ENCODE measurements at places on chromosomes 2 and 18.

DNA sequence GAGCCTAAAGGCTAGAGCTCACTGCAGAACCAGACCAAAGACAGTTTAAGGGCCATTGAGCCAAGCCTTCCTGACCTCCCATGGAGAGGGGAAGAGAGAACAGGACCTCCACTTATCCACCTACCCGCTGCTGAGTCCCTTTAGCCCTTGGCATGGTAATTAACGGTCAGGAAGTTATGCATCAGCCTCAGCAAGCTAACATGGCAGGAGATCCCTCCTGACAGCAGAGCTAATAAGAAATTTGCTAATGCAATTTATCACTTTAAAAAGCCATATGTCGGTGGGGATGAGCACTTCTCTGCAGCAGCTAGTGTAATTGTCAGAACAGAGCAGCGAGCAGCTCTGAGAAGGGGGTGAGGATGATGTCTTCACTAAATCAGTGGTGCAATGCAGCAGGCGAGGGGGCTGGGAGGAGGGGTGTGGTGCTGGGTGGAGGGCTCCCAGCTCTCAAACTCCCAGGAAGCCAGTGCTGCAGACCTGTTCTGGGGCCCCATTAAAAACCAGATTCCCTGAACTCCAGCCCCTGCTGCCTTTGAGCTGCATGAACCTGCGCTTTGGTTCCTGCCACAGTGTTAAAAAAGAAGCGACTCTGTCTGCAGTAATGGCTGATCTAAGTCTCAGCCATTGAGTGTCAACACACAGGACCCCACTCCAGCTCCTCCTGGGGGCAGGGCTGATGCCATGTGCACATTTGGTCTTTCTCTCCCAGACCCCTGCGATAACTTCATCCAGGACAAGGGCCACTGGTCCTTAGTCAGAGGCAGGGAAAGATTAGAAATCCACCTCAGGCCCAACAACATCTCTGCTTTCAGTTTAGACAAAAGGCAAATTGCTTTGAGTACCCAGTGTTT, 84.2 kb upstream of the STPG4 start:
- no peak for DNase-seq

DNA sequence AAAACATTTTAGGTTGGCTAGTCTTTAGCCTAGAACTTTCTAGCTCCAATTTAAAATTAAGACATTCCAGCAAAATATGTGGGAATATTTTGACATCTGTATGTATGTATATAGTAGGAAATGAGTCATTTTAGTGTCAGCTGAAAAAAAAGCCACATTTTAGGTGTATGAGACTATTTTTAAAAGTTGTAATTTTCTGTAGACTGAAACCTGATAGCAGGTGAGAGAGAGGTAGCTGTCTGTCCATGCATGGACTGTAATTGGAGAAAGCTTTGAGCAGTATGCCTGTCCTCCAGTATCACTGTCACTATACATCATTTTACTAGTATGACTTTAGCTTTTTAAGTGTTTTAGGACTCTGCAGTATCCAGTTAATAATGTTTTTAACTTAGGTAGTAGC, 26.1 kb upstream of the PPP1R1C start:
- DNase-seq: peak; percentile 19

DNA sequence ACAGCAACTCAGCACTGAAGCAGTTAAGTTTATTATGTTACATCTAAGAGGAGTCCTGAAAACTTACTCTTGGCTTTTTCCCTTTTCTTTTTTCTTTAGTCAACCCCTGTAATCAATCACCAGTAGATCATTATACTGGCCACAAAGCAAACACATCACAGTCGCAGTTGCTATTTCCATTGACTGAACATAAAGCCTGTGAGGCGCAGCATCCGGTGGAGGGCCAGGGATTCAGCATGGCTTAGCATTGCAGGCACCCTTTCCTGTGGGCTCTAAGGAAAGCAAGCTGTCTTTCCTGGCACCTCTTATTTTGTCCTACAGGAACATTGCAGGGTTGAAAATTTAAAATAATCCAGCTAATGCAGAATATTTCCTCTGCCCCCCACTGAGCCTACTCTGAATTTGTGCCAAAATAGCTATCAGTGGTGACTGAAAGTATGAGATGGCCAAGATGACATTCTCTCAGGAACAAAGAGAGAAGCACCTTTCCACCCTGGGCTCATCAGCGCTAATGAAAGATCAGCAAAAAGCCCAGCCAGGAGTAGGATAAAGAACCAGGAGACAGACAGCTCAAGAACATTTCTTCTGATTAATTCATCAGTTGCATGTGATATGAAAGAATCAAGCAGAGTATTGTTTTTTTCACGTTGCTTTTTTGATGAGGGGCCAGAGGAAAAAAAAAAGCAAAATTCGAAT, 85.3 kb upstream of the SULT1C3 start:
- DNase-seq: peak; percentile 4

- DNase-seq: no peak
Observed at GRCh38 chr2:6487765-6488164, 377.9 kb downstream of the CMPK2 start.

- no peak for DNase-seq
Observed at GRCh38 chr2:8927510-8928455, 75.7 kb downstream of the MBOAT2 start.

- no peak for DNase-seq
Observed at GRCh38 chr2:176239031-176239430, 30.2 kb upstream of the MTX2 start.

DNA sequence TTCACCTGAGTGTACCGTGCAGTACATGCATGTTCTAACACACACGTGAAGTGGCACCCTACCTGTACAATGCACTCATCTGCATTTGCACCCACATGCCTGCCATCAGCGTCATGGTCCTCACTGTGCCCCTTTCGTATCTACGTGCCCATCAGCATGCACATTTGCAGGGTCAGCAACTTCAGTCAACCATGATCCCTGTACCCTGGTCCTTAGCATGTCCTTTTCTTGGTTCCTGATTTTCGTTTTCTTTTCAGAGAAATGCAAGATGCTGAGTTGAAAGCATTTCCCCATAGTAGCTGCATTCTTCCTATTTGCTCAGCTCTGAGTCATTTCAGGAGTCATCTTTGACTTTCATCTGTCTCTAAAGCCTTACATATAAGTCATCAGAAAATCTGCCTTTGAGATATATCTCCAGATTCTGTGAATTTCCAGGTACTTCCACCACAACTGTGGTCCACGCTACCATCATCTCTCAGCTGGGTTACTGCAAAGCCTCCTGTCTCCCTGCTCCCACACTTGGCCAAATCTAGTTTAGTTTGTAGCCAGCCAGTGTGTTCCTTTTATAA, 14.7 kb upstream of the PUM2 start:
- DNase-seq: no peak

GRCh38 chr18:59460072-59460420, 101.0 kb upstream of the LMAN1 start:
- DNase-seq: no peak

GRCh38 chr2:127625572-127625951, 20.4 kb upstream of the GPR17 start:
- DNase-seq: no peak

DNA sequence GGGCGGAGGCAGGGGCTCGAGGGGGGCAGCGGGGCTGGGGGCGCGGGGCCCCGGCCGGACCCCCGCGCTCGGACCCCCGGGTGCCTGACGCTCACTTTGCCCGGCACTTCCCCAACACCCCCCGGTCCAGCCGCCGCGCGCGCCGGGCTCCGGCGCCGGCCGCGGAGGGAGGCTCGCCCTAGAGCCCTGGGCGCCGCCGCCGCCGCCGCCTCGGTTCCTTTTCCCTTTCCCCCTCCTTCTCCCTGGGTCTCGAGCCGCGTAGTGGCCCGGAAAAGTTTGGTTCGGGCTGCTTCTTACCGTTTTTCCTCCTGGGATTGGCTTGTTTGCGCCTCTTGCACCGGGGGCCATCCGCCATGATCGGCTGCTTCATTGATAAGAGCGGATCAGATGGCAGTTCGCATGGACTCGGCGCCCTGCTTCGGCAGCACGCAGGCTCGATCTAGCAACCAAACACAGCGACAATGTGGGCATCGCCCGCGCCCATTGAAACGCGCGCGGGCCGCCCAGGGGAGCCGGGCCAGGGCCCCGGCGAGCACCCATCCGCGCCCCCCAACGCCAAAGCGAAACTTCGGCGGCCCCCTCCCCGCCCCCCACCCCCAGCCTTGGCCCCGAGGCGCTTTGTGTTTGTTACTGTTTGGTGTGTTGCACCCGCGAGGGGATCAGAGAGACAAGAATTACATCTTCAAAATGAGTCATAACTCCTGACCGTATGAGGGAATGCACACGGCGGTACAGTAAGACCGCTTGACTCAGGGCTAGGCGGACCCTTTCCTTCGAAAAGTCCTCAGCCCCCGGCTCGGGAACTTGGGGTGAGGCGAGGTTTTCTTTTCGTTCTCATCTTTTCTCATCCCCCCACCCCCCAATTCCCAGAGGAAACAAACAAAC, 2.7 kb downstream of the ZEB2 start:
- peak; percentile 11 for DNase-seq

- DNase-seq: no peak
Observed at GRCh38 chr2:42197792-42198191, 28.6 kb downstream of the EML4 start.

- DNase-seq: no peak
Observed at GRCh38 chr2:38269421-38269820, 107.7 kb downstream of the ATL2 start.

DNA sequence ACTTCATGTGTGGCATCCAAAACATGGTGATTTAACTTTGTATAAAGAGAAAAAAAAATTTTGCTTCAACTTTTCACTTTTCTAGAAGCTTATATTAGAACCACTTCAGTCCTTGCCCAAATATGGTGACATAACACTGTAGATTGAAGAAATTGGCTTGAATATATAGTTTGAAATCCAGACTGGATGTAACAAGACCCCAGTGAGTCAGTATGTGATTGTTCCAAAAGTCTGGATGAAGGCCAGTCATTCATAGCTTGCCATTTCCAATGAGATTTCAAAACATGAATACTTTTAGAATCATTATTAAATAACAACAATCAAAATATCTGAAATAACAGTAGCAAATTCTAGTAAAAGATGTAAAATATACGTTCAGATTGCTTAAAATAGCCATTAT, 104.8 kb upstream of the FN1 start:
- DNase-seq: no peak

DNA sequence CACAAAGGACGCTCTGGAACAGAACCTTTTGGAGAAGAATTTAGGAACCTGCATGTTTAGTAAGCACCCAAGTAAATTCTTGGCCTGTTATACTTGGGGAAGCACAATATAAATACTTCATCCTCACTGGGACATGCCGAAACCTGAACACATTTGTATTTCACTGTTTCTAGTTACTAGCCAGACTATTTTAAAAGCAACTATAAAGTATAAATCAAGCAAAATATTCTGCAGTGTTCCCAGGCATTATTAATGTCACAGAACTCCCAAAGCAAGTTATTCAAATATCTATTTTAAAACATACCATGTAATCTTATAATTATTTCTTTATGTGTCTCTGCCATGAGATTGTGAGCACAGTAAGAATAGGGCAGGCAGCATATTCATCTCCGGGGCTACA, 54.8 kb downstream of the CALCRL start:
- DNase-seq: no peak

GRCh38 chr2:99031481-99031880, 95.5 kb upstream of the CRACDL start:
- DNase-seq: peak; percentile 10

- no peak for DNase-seq
Observed at GRCh38 chr2:177239932-177240630, 24.4 kb downstream of the NFE2L2 start.

GRCh38 chr2:30823452-30823851, 16.2 kb upstream of the CAPN13 start:
- peak; percentile 54 for DNase-seq

GRCh38 chr2:178152033-178152432, 39.8 kb downstream of the RBM45 start:
- DNase-seq: no peak

DNA sequence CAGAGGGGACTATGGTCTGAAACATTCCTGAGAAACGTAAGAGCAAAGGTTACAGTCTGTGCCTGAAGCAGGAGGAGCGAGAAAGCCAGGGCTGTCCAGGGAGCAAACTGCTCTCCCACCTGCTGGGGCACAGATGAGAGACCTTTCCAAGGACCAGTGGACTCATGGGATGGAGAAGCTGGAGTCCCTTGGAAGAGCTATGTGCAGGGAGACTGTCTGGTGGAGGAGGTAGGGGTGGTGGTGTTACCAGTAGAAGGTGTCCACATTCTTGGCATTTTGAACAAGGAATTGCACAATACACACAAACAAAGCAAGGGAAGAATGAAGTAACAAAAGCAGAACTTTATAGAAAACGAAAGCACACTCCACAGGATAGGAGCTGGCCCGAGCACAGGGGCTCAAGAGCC, 97.9 kb upstream of the CYRIA start:
- DNase-seq: no peak

- no peak for DNase-seq
Observed at GRCh38 chr2:44975571-44976450, 33.4 kb downstream of the SIX2 start.

- DNase-seq: no peak
Observed at GRCh38 chr18:58754544-58755068, 83.3 kb downstream of the MALT1 start.

DNA sequence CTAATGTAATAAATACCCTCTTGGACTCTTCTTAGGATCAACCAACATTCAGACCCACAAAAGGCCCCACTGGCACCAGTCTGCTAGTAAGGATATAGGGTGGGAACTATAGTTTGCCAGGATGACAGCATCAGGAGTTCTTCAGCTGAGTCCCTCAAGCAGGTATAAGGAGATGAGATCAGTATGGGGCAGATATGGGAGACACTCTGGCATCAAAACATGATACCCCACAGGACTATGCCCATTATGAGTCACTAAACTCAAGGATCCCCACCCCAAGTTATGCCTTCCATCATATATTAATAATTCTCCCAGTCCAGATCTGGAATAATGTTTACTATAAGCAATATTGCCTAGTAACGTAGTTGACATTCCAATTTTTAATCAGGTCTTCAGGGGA, 83.1 kb upstream of the CCDC141 start:
- DNase-seq: no peak

- no peak for DNase-seq
Observed at GRCh38 chr2:118835746-118836410, 11.6 kb downstream of the EN1 start.

DNA sequence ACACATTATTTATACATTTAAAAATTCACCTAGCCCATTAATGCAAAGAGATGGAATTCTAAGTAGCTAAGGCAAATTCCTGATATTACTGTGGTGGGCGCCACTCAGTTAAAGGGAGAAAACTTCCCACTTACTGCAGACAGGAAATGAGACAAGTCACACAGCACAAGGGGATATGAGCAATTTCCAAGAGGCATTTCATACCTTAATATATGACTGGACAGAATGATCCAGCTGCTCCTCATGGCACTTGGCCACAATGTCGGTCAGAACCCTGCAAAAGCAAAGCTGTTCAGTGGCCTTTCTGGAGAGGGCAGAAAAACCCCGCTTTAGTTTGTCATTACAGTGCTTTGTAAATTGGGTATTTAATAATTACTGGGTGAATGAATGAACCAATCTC, 121.4 kb upstream of the CCDC195 start:
- DNase-seq: no peak

DNA sequence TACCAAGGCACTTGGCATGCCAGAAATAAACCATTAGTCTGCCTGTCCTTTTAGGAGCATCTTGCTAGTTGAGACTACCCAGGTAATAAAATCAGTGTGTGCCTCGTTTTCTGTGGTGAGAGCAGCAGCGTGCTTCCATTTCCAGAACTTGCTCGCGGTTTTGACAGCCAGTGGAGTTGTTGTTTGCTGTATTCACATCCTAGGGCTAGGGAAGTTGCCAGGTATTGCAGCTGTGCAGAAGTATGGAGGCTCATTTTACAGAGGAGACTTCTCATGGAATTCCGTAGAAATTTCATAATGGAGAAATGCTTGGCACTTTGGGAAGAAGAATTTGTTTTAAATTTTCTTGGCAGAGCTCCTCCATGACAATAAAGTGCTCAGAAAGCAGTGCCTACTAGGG, 1355.1 kb upstream of the ZEB2 start:
- no peak for DNase-seq
